Mammary epithelial cell (primary cell): ENCODE measurements at places on chromosomes 4 and X. TPM values are rescaled to one million over a fixed set of nuclear protein-coding genes. Genes with fewer than 3 reads are reported as not detected.

DNA sequence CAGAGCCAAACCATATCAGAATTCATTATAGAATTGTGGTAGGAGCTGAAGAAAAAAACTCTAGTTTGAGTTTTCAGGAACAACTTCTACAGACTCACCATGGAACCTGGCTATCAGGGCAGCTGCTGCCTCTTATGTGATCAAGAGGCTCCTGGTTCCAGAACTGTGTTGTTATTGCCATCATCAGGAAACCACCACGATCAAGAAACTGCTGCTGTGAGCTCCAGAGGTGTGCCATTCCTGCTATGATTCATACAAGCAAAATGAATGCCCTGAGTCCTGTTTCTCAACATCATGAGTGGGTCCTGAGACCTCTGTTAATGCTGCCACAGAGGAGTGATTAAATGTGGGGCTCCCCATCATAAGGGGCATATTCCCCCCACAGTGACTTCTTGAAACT lies 43.7 kb downstream of the TASL start:
- DNase-seq, result peak; percentile 6

DNA sequence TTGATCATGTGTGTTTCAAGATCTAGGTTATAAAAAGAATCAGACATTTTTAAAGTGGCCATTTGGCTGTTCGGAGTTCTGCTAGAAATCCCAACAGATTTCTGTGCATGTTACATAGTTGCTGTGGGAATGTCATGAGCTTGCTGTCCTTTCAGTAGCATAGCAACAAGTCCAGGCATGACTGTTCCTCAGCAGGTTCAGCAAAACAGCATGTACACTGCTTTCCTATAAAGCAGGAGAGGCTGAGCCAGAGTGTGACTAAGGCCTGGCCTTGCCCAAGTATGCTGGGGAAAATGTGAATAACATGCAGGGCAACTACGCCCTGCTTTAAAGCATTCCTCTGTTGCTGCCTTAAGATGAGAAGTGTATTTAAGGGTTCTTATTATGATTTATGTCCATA lies 217.1 kb upstream of the SMIM31 start:
- DNase-seq, result peak; percentile 96

Gene SORCS2
- 1.2 and 1.6 TPM in 2 replicates for total RNA-seq

DNA sequence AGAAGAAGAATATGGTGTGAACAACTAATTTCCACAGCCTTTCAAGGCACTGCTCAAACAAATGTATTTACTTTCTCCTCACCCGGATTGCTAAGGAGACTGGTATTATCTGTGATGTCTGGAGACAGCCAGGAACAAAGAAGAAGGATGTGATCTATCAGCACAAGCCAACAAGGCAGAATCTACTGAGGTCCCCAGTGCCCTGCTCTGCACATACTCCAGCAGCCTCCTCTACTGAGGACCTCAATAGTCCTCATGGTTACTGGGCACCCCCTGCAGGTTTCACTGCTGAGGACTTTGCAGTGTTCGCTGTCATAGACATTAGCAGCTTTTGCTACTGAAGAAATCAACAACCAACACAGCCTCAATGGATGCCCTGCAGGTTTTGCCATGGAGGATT lies 930.1 kb downstream of the ADGRL3 start:
- no peak for DNase-seq

Gene EMCN
- total RNA-seq, result not detected in 2 replicates

GRCh38 chr4:129335276-129335675 lies 239.3 kb downstream of the C4orf33 start:
- DNase-seq, result no peak

Gene ENPEP
- not detected in 2 replicates for total RNA-seq

GRCh38 chrX:3435057-3435456 lies 88.6 kb upstream of the MXRA5 start:
- DNase-seq, result no peak

DNA sequence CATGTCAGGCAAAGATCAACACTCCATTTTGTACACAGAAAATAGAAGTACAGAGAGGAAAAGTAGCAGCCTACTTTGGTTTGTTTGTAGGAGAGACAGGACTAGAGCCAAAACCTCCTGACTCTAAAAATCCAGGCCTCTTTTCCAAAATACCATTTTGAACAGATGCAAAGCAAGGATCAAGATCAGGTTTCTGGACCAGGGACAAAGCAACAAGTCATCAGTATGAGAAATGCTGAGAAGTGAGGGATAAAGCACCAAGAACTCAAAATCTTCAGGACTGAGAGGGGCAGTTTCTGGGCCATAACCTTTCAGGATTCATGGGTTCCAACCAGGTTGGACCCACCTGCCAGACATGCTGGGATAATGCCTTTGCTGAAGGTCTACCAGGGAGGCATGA lies 36.6 kb upstream of the MBTPS2 start:
- DNase-seq, result no peak

Gene ADH4
- total RNA-seq, result not detected

Gene TMSB15A
- 0.69 and 1.4 TPM in 2 replicates for total RNA-seq

Gene PWWP3B
- 0.11 and 0.12 TPM in 2 replicates for total RNA-seq

DNA sequence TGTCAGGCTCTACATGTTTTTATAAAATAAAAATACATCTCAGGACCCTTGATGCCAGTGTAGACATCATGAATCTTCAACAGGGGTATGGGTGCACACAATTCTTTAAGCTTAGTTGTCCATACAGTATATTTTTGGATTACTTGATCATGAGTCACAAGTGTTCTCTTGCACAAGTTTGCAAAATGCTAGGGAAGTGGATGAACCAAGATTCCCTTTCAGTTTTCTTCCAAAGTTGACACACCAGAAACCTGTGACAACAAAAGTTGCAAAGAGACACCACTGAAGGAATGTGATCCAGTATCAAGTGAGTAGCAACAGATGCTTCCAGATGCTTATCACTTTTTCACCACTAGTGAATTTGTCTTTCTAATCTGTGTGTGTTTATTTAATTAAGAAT lies 1021.2 kb downstream of the PCDH7 start:
- no peak for DNase-seq

Gene MAGEB10
- not detected for total RNA-seq

DNA sequence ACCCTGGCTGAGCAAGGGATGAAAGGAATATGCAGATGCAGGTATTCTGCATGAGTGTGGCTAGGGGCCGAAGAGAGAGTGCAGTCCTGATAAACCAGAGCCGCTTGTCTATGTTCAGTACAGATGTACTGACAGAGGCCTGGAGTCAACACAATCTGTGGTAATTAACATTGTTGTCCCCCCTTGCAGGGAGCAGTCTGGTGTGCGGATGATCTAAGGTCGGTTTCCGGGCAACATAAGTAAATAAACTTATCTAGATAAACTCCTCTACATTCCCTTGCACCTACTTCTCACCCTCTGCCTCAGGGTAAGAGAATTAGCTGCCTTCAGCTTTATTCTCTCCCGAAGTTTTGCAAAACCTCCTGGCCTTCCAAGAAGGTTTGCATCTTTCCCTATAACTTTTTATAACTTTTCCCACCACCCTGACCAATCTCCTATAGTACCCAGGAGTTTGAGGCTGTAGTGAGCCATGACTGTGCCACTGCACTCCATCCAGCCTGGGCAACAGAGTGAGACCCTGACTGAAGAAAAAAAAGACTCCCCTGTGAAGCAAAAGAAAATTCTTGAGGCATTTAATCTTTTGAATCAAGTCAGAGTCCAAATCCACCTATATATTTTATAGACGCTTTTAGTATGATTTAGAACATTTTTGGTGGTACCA lies 26.6 kb downstream of the SNX25 start:
- no peak for DNase-seq

- DNase-seq, result no peak
These were observed 515.0 kb downstream of the CFAP47 start for GRCh38 chrX:36434522-36434921.

DNA sequence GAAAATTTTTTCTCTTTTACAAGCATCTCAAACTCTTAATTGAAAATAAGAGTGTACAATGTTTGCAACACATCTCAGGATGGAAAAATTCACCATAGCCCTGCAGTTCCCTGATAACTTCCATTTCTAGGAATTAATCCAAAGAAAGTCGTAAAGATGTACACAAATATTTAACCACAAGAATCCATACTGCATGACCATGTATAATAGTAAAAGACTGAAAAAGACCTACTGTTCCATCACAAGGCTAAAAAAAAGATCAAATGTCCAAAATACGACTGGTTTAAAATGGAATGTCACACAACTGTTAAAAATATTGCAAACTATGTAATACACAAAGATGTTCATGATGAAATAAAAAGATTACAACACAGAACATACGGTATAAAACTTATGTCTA lies 32.1 kb downstream of the HUWE1 start:
- DNase-seq, result no peak

DNA sequence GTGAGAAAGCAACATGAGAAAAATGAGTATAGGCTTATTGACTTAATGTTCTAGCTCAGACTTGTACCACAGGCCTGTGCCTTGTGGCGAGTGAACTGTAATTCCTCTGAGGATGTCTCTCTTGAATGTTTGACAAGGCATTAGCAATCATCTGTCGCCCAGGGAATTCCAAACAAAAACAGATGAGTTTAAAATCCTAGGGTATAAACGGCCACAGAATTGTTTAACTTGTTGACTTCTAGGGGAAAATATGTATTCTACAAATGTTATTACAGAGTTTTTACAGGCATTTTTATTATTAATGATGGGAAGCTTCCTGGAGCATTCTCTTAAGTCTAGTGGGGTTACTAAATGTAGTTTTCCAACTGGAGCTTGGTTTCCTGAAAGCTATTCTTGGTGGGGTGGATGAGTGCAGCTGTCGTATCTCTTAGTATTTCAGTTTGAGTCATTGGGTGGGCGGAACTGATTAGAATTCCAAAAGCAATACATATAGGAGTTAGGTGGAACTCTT lies 40.6 kb downstream of the ARHGAP10 start:
- peak; percentile 86 for DNase-seq

- DNase-seq, result no peak
These were observed 4.0 kb downstream of the EFNB1 start for GRCh38 chrX:68832516-68833447.

- no peak for DNase-seq
These were observed 85.0 kb downstream of the RCHY1 start for GRCh38 chr4:75429208-75429607.

GRCh38 chr4:143294310-143294709 lies 42.4 kb upstream of the GAB1 start:
- DNase-seq, result no peak

DNA sequence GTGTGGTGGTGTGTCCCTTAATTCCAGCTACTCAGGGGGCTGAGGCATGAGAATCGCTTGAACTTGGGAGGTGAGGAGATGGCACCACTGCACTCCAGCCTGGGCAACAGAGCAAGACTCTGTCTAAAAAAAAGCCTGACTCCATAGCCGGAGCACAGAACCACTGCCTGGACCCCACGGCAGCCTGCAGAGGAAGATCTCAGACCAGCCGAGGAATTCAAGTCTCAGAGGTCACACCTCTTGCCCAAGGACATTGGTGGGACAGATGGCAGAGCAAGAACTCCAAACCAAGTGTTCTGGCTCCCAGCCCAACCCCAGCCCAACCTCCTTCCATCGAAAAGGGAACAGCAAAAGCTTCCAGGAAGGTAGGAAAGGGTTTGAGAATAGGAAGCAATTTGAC lies 70.8 kb downstream of the SMIM20 start:
- DNase-seq, result no peak

GRCh38 chr4:3013839-3014350 lies 50.5 kb downstream of the GRK4 start:
- DNase-seq, result no peak

GRCh38 chrX:791479-792034 lies 161.0 kb downstream of the SHOX start:
- DNase-seq, result no peak

DNA sequence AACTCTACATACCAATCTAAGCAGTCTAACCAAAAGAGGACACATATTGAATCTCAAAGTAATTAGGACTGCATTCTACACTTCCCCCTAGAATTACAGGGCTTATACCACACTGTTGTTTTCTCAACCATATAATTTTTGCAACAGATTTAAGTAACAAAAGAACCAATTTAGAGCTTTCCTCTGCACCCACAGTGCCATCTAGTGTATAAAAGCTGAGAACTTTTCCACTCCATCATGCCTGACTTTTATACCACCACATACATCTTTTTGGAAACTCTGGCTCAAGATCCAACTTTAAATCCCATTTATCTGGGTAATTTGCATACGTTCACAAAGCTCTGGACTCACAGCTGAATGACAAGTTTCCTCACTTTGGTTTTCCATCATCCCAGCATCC lies 99.5 kb downstream of the EFHC2 start:
- peak; percentile 26 for DNase-seq

DNA sequence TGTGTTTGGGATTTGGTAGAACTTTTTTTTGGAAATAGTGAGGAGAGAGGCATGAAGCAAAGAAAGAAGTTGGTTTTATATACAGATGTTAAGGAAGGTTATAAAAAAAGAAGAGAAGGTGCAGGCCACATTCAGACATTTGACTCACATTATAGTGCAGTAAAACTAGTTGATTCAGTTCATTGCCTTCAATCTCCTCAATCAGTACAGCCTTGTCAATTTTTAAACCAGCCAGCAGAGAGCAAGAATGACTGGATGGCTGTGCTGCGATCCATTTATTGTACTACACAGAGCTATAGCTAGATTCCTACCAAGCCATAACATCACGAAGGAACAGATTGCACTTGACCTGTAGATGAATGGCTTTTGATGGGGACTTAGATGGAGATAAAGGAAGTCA lies 79.7 kb upstream of the LSM6 start:
- no peak for DNase-seq

Gene SPANXA2
- total RNA-seq, result not detected

Gene PFKFB1
- 0.17 TPM for total RNA-seq

Gene REELD1
- not detected in 2 replicates for total RNA-seq

Gene MAP3K15
- total RNA-seq, result not detected in 2 replicates

GRCh38 chr4:47668810-47669408 lies 169.0 kb downstream of the CORIN start:
- DNase-seq, result peak; percentile 38

Gene SOWAHD
- total RNA-seq, result not detected in 2 replicates

DNA sequence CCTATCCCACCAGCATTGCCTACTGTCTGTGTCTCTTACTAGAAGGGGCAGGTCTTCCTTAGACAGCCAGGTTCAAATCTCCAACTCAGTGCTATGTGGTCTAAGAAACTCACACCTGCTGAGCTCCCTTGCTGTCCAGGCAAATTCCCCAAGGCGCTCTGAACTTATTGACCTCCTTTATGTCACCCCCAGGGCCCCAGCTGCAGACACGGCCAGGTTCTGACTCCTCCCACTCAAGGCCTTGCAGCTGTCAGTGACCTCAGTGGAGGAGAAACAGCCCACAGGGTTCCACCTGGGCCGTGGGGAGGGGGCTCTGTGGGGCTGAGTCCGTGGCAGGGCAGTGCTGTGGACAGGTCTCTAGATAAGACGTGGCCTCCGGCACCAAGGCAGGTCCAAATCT lies 42.1 kb upstream of the PSAPL1 start:
- DNase-seq, result no peak
